ENCODE measurements at places on chromosomes 1 and 21.

DNA sequence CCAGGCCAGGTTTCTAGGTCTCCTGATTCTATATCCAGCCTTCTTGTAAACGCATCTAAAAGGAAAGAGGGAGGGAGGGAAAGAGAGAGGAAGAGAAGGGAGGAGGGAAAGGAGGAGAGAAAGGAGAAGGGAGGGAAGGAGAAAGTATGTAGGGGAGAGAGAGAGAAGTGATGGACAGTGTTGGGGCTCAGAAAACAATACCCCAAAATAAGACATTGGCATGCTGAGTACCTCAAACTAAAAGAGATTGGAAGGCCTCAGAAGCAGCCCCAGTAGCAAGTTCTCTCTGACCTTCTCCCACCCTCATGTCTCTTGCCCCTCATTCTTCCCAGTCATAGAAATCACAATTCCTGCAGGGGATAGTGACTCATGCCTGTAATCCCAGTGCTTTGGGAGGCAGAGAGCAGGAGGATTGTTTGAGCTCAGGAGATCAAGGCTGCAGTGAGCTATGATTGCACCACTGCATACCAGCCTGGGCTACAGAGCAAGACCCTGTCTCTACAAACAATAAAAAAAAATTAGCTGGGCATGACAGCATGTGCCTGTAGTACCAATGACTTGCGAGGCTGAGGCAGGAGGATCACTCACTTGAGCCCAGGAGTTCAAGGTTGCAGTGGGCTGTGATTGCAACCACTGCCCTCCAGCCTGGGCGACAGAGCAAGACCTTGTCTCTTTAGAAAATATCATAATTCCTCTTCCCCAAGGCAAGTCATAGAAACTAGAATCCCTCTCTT lies 51.2 kb downstream of the DNTTIP2 start:
- no peaks in the 10 kb centered on the region for H3K36me3 ChIP-seq
- peaks cover 15% of the 10 kb centered on the region for H3K4me1 ChIP-seq
- H3K4me3 ChIP-seq: no peak overlapping the region
- H3K27ac ChIP-seq: peak overlapping the region; percentile 55
- DNase-seq: no peak
- no peaks in the 10 kb centered on the region for H3K27me3 ChIP-seq

- no peak overlapping the region for H3K27ac ChIP-seq
- no peak overlapping the region for H3K4me3 ChIP-seq
- H3K4me1 ChIP-seq: no peaks in the 10 kb centered on the region
- no peaks in the 10 kb centered on the region for H3K27me3 ChIP-seq
Observed at GRCh38 chr21:26941421-26941820, 25.5 kb downstream of the ADAMTS5 start.

GRCh38 chr1:157849229-157849875 lies 7.7 kb upstream of the CD5L start:
- no peak overlapping the region for H3K4me3 ChIP-seq
- no peaks in the 10 kb centered on the region for H3K27me3 ChIP-seq
- no peak for DNase-seq
- H3K36me3 ChIP-seq: no peaks in the 10 kb centered on the region

DNA sequence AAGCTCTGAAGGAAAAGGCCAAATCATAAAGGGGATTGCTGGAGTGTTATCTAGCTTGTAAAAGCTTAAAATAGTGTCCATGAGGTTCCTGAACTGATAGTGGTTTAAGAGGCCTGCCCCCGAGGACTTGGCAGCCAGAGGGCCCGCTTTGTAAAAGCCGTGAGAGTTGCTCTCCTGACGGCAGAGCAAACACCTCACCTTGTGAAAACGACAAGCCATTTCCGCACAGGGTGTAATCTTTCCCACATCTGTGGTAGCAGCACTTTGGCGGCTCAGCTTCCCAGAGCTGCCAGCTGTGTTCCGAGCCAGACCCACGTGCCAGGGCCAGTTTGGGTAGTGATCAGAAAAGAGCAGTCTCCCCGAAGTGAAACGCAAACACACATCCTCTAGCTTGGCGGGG lies 37.0 kb downstream of the SERBP1 start:
- no peak for DNase-seq
- no peak overlapping the region for H3K4me3 ChIP-seq
- H3K4me1 ChIP-seq: peaks cover 8% of the 10 kb centered on the region
- H3K27ac ChIP-seq: no peak overlapping the region
- H3K36me3 ChIP-seq: 0 out of 2 replicates have a peak, but pooled peaks cover 4% of the 10 kb centered on the region

DNA sequence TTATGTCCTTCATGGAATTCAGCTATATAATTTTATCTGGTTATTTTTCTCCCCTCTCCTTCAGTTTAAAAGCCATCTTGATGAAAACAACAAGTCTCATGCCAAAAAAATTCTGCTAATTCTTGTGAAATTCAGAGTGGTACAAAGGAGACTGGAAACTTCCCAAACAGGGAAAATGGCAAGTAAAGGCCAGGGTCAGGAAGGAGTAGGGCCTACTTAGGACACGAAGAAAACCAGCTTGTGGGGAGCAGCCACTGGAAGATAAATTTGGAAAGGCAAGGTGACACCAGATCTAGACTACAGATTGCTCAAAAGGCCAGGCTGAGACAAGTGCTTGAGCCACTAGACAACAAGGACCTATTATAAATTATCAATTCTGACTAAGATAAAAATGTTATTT lies 6.4 kb downstream of the TSTD1 start:
- peaks cover 11% of the 10 kb centered on the region for H3K4me1 ChIP-seq
- peak overlapping the region; percentile 15 for H3K27ac ChIP-seq
- no peak overlapping the region for H3K4me3 ChIP-seq
- H3K36me3 ChIP-seq: 0 out of 2 replicates have a peak, but pooled peaks cover 4% of the 10 kb centered on the region

- H3K27me3 ChIP-seq: no peaks in the 10 kb centered on the region
- no peak overlapping the region for H3K4me3 ChIP-seq
- DNase-seq: no peak
- no peaks in the 10 kb centered on the region for H3K4me1 ChIP-seq
Observed at GRCh38 chr1:168513656-168514404, 30.0 kb downstream of the XCL2 start.

DNA sequence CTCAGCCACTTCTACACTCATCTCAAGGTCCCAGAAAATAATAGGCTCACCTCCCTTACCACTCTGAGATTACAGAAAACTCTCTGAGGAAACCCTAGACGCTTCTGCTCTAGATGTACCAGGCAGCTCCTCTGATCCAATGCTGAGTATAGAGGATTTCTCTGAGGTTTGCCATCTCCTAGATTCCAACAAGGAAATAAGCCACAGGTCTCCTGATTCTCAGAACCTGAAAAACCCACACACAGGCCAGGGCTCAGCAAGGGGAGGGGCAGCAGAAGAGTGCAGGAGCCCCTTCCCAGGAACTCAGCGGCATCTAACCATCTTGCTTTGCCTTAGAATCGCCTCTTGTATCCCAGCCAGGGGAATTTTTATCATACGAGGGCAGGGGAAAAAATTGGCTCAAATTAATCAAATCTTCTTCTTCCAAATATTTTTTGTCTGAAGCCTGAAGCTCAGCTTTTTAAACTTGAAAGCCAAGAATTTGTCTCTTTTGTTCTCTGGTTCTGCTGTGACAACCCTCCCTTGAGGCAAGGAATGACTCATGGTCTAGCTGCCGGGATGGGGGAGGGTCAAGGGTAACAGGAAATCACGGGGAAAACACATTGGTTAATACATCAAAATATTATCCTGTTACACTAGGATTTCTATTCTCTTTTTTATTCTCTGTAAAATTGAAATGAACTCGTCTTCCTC lies 30.8 kb downstream of the GORAB start:
- peak; percentile 67 for DNase-seq
- no peaks in the 10 kb centered on the region for H3K27me3 ChIP-seq
- peak overlapping the region; percentile 68 for H3K27ac ChIP-seq
- peaks cover 14% of the 10 kb centered on the region for H3K4me1 ChIP-seq
- H3K36me3 ChIP-seq: no peaks in the 10 kb centered on the region

DNA sequence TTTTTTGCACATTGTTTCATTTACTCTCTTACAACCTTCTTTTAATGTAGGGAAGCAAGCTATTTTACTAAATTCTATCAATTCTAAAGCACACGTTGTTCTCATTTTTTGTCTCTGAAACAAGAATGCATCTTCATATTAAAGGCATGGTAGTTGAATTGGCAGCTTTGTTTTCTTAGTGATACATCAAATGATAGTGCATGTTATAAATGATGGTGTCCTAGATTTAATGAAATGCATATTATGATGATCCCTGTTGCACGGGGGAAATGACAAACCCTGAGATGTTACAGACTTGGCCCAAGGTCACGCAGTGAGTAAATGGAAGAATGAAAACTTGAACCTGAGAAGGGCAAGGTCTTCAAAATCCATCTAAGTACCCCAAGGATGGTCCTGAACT lies 213.1 kb downstream of the KAZN start:
- no peak overlapping the region for H3K4me3 ChIP-seq
- no peaks in the 10 kb centered on the region for H3K27me3 ChIP-seq
- no peak overlapping the region for H3K27ac ChIP-seq
- no peak for DNase-seq

GRCh38 chr1:161069731-161070270 lies at the start of gene ARHGAP30:
Gene ARHGAP30, minus strand, starts transcription at chr1:161069891. Its CDS starts 267 bp downstream, at chr1:161069624.
- H3K27me3 ChIP-seq: no peaks in the 10 kb centered on the region
- H3K36me3 ChIP-seq: no peaks in the 10 kb centered on the region
- H3K27ac ChIP-seq: peak within 1 kb of the TSS; percentile 20
- no peak within 1 kb of the TSS for H3K4me3 ChIP-seq

GRCh38 chr1:53556657-53557227 lies 97.5 kb downstream of the DMRTB1 start:
- DNase-seq: no peak
- H3K4me1 ChIP-seq: no peaks in the 10 kb centered on the region
- no peaks in the 10 kb centered on the region for H3K36me3 ChIP-seq
- no peak overlapping the region for H3K4me3 ChIP-seq
- no peak overlapping the region for H3K27ac ChIP-seq

- no peak overlapping the region for H3K4me3 ChIP-seq
- no peaks in the 10 kb centered on the region for H3K36me3 ChIP-seq
- H3K27me3 ChIP-seq: no peaks in the 10 kb centered on the region
- DNase-seq: no peak
- no peak overlapping the region for H3K27ac ChIP-seq
Observed at GRCh38 chr1:109142260-109142659, 28.3 kb downstream of the ELAPOR1 start.

DNA sequence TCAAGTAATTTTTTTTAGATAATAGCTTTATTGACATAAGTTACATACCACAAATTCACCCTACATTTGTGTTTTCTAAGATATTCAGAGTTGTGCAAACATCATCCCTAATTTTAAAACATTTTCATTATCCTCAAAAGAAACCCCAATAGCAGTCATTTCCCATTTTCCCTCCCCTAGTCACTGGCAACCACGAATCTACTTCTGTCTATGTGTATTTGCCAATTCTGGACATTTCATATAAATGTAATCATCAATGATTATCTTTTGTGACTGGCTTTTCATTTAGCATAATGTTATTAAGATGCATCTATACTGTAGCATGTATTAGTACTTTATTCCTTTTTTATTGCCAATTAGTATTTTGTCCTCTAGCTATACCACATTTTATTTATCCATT lies 88.8 kb upstream of the SLFNL1 start:
- peak overlapping the region; percentile 91 for H3K27ac ChIP-seq
- H3K4me1 ChIP-seq: peaks cover 28% of the 10 kb centered on the region
- peaks cover 25% of the 10 kb centered on the region for H3K36me3 ChIP-seq
- no peak for DNase-seq

Measured in RWPE2 (cell line).